Epithelial cell of alveolus of lung (primary cell): ENCODE measurements at places on chromosomes 6 and 20. TPM values are rescaled to one million over a fixed set of nuclear protein-coding genes. Genes with fewer than 3 reads are reported as not detected.

DNAJC5 gene
- 40.2 and 42.1 TPM in 2 replicates for total RNA-seq

CDH22 gene
- total RNA-seq = not detected in 2 replicates

BPIFA1 gene
- not detected in 2 replicates for total RNA-seq

BPI gene
- total RNA-seq = 0.13 and 3.2 TPM in 2 replicates

TREML4 gene
- total RNA-seq = 0.13 TPM in 1 of 2 replicates, not detected in the other

TCEA2 gene
- 20.3 and 28.1 TPM in 2 replicates for total RNA-seq

OPRM1 gene
- total RNA-seq = not detected in 2 replicates

TRIM10 gene
- not detected in 2 replicates for total RNA-seq

MEP1A gene
- total RNA-seq = not detected in 2 replicates

RPS21 gene
- 1,933 and 5,001 TPM in 2 replicates for total RNA-seq

APOBEC2 gene
- total RNA-seq = not detected in 2 replicates

GLP1R gene
- total RNA-seq = not detected in 2 replicates

LTA gene
- not detected in 2 replicates for total RNA-seq

MYBL2 gene
- 9.4 and 32.3 TPM in 2 replicates for total RNA-seq

ADGRB3 gene
- total RNA-seq = 0.26 and 0.48 TPM in 2 replicates

PRL gene
- not detected in 2 replicates for total RNA-seq

LZTS3 gene
- total RNA-seq = 1.8 and 4.0 TPM in 2 replicates

ENPP4 gene
- total RNA-seq = 0.39 and 0.96 TPM in 2 replicates

SLA2 gene
- not detected in 2 replicates for total RNA-seq
